ENCODE measurements at places on chromosomes 2 and 18.

DNA sequence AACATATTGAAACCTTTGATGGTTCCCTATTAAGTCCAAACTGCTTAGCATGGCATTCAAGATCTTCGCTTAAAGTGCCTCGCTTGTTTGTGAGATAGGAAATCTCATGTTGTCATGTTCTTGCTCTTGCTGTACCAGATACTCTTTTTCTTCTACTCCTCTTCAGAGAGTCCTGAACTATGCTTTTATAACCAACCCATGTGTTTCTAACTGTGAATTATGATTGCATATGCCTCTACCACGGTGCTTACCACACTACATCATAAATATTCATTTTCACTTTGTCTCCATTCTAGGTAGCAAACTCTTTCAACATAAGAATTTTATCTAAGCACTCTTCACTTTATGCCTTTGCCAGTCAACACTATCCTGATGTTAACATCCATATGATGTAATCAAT is 23.6 kb downstream of the STAT4 start:
- no peak for DNase-seq

GRCh38 chr2:235834781-235835180 is 333.4 kb downstream of the GBX2 start:
- DNase-seq = no peak

DNA sequence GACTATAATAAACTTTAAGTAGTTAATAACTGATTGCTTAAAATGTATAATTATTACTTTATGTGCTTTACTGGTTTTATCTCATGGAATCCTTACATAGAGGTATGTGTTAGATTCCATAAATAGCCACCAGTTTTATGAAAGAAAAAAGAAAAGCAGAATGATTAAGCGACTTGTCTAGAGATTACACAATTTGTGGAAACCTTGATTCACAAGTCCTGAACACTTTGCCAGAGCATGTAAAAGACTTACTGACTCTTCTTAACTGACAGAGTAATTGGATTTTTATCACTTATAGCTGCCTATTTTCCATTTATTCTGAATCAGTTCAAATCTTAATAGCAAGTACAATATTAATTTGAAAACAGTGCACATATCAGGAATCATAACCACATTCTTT is 448.7 kb upstream of the NETO1 start:
- DNase-seq = no peak

GRCh38 chr18:8615397-8616027 is 6.3 kb downstream of the RAB12 start:
- DNase-seq = no peak

- no peak for DNase-seq
Measured at GRCh38 chr2:152864601-152865149, 146.3 kb downstream of the ARL6IP6 start.

- no peak for DNase-seq
Measured at GRCh38 chr2:85042330-85042729, 71.4 kb downstream of the KCMF1 start.

DNA sequence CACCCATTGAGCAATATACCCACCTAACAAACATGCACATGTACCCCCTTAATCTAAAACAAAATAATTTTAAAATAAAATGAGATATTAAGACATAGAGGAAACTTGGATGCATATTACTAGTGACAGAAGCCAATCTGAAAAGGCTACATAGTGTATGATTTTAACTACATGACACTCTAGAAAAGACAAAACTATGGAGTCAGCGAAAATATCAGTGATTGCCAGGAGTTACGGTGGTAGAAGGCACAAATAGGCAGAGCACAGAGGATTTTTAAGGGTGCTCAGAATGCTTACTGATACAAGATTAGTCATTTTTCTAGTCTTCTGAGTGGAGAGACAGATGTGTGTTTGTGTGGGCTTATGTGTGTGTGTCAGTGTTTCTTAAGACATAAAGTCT is 656.6 kb downstream of the NR4A2 start:
- no peak for DNase-seq

GRCh38 chr2:231709981-231710798 is 1.9 kb downstream of the PTMA start:
- peak; percentile 65 for DNase-seq

GRCh38 chr2:86311879-86312278 is 25.5 kb downstream of the REEP1 start:
- no peak for DNase-seq

DNA sequence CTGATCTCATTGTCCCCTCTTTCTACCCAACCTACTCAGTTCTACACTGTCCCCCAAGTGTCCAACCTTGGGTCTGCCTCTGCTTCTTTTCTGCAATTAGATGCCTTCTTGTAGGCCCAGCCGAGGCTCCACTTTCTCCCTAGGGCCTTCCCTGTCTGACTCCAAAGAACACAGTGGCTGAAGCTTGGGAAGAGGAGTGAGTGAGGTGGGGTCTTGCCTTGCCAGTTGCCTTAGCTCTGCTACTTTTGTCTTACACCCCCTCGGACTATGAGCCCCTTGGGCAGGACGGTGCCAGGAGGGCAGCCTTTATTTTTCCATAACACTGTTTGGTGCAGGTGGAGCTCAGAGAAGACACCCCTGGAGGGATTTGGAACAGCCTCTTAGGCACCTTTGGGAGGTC is 345.1 kb downstream of the CYP26B1 start:
- no peak for DNase-seq

Measured in stimulated activated CD4-positive, alpha-beta T cell treated with anti-CD3 and anti-CD28 coated beads, Interleukin-1b, Interleukin-23, amount 100 ng/mL, for 24 hours (primary cell).